ENCODE measurements at places on chromosomes 3 and 15. TPM values are rescaled to one million over a fixed set of nuclear protein-coding genes. Genes with fewer than 3 reads are reported as not detected.

- no peak for DNase-seq
Observed at GRCh38 chr3:134381076-134381475, 6.8 kb upstream of the AMOTL2 start.

- DNase-seq, result no peak
Observed at GRCh38 chr15:52360229-52361203, 64.9 kb upstream of the MYO5C start.

- DNase-seq, result no peak
Observed at GRCh38 chr3:58173669-58174398, 36.9 kb downstream of the DNASE1L3 start.

- DNase-seq, result no peak
Observed at GRCh38 chr3:159250961-159251360, 449.1 kb downstream of the MFSD1 start.

DNA sequence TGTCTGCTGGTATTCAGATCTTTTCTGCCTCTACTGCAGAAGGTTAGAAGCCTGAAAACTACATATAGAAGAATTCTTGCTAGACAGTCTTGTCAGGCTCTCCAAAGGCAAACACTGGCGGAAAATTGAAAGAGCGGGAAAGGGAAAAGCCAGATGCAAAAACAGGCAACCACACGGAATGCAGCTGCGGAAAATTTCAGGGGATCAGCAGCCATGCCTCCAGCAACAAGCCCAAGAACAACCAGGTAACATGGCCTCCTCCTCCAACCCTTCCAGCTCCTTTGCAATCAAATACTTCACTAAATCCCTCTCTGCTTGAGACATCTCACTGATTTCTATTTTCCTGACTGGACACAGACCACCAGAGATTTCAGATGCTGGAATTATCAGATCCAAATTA is 9.6 kb downstream of the UBP1 start:
- DNase-seq, result no peak

GRCh38 chr15:41695750-41696436 is 35.7 kb downstream of the MGA start:
- DNase-seq, result peak; percentile 18

DNA sequence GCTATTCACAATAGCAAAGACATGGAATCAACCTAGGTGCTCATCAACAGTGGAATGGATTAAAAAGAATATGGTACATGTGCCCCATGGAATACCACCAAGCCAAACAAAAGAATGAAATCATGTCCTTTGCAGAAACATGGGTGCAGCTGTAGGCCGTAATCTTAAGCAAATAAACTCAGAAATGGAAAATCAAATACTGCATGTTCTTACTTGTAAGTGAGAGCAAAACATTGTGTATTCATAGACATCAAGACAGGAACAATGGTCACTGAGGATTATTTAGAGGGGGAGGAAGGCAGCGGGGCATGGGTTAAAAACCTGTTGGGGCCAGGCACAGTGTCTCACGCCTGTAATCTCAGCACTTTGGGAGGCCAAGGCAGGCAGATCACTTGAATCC is 304.7 kb upstream of the ROBO2 start:
- DNase-seq, result no peak

GRCh38 chr3:36852071-36852470 is 87.7 kb upstream of the DCLK3 start:
- DNase-seq, result no peak

DNA sequence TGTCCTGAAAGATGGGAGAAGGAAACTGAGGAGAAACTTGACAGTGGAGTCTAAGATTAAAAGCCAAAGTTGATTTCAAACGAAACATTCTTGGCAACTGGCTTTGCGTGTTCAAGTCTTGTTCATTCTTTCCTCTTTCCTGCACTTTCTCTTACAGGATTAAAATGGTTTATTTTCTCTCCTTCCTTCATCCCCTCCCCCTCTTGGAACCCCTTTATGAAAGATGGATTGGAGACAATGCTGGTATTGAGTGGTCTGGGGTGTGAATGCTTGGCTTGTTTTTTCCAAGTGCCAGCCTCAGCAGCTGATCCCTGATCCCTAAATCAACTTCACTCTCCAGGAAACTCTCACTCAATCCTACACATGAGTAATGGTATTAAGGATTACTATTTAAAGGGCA is 703 bp upstream of the LSAMP start:
- no peak for DNase-seq

- no peak for DNase-seq
Observed at GRCh38 chr3:4525560-4526223, 32.5 kb downstream of the ITPR1 start.

DNA sequence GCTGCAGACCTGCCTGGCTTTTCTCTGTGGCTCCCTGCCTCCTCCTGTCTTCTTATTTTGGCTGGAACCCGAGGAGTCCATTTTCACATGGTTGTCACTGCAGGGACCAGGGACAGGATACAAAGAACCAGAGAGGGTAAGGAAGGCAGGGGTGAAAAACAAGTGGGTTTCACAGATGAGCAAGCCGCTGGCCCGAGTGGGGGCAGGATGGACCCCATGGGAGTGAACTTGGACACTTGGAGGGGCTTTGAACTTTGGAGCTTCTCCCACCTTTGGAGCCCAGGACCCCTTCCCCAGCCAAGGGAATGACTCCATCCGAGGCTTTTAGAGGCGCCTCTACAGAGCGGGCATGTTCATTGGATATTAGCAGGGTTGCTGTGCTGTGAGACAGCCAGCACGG is 26.9 kb upstream of the ADCY5 start:
- no peak for DNase-seq

DNA sequence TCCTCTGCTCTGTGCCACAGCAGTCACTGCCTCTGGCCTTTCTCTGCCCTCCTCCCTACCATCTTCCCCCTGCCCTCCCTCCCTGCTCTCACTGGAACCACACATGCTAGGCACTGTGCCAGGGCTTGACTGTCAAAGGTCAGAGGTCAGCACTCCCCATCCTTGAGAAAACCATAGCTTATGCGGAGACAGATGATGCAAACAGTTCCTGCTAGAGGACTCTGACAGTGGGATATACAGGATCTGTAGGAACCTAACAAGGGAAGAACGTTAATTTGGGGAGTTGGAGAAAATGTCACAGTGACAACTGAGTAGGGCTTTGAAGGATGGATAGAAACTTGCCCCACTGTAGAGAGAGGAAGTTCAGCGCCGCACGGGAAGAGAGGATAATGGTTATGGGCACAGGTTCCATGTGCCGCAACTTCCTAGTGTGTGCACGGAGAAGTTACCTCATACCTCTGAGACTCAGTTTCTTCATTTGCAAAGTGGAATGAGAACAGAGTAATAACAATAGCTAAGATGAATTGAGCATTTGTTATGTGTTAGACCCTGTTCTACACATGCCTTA is 29.3 kb upstream of the XYLB start:
- DNase-seq, result no peak

- DNase-seq, result peak; percentile 39
Observed at GRCh38 chr3:49841126-49841696, 15.2 kb downstream of the TRAIP start.

DNA sequence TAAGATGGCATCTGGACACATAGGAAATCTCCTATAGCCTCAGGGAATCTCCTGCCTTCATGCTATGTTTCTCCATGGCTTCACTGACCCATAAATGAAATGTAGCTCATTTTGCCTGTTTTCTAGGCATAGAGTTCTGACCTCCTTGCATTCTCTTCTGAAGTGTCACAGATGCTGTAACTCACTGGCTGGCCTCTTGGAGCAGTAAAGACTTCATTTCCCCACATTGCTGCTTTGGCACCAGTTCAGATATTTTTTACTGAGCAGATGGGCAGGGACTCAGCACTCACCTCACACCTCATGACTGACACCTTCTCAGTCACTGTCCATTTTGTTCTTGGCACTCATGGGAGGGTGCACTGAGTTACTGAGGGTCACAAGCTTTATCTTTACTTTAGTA is 286.7 kb upstream of the TGFBR2 start:
- DNase-seq, result no peak

GRCh38 chr3:16741890-16742289 is 136.7 kb upstream of the DAZL start:
- DNase-seq, result no peak

DNA sequence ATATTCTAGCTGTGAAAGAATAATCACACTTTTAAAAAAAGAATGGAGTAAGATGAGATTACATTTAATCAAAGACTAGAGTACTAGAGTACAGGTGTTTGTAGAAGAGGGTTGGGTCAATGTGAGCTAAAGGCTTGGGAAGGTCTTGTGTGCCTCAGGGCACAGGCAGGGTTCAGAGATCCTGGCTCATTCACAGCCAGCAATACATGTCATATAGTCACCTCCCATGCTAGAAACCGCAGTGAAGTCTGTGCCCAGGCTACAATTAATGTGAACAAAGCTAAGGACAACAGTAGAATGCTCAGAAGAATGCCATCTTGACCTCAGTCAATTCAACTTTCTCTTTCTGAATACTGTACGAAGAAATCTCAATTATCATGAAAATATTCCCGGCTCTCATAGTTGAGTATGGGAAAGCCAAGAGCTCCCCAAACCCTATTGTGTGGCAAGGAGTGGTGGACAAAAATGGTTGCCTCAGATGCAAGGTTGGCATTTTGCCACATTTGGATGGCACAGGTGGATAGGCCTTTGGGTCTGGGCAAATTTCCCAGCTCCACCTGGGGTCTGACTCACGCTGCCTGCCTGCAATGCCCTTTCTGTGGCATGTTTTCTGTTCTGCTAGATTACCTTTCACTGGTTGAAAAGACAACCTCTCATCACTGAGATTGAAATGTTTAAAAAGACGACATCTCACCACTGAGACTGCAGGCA is 70.2 kb downstream of the NMD3 start:
- no peak for DNase-seq

- no peak for DNase-seq
Observed at GRCh38 chr15:76353903-76354302, 17.3 kb downstream of the ISL2 start.

GRCh38 chr3:100032243-100032642 is 82.1 kb downstream of the FILIP1L start:
- no peak for DNase-seq

- no peak for DNase-seq
Observed at GRCh38 chr3:142705198-142705597, 18.6 kb upstream of the TRPC1 start.

DNA sequence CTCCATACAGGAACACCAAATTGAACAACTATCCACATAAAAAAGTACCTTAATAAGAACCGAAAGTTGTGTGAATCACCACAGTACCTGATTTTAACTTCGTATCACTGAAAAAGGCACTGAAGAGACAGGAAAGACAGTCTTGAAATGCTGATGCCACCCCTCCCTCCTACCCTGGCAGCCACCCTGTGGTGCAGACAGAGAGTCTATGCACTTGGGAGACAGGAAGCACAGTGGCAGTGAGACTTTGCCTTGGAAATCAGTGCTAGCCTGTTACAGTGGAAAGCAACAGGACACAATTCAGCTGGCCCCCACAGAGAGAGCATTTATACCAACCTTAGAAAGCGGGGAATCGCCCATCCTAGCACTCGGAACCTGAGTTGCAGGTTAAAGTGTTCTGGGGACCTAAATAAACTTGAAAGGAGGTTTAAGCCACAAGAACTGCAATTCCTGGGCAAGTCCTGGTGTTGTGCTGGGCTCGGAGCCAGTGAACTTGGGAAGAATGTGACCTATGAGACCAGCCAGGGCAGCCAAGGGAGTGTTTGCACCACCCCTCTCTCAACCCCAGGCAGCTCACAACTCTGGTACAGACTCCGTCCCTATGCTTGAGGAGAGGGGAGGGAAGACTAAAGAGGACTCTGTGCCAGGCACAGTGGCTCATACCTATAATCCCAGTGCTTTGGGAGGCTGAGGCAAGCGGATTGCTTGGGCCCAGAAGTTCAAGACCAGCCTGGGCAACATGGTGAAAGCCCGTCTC is 240.1 kb downstream of the ISL2 start:
- no peak for DNase-seq

- no peak for DNase-seq
Observed at GRCh38 chr3:143063018-143063417, 56.6 kb upstream of the CHST2 start.

DNA sequence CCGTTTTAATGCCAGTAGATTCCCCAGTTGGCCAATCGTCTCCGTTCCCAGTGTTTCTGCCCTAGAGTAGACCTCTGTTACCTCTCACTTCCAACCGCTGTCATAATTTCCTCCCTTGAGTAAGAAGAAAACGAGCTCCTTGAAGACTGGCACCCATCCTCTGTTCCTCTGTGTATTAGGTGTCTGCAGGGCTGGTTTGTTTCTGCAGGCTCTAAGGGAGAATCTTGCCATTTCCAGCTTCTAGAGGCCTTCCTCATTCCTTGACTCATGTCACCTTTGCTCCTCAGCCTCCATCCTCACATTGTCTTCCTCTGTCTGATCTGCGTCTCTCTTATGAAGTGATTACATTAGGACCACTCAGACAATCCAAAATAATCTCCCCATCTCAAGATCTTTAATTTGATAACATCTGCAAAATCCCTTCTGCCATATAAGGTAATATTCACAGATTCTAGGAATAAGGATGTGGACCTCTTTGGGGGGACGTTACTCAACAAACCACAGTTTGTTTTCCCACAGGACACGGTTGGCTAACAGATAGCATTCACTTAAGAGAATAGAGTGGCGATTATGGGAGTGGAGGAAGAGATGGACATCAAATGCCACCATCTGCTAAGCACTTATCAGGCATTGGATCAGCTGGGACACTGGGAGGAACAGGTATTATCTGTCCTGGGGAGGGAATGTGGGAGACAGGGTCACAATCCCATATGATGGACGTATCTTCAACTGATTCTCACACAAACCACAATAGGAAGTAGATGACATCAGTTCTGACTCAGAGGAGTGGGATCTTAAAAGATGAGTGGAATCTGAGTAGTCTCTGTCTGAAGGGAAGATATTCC is 17.1 kb downstream of the ARHGAP31 start:
- DNase-seq, result no peak

GRCh38 chr3:30495172-30496065 is 111.0 kb upstream of the TGFBR2 start:
- no peak for DNase-seq

The CRYGS gene
- 5.1 TPM for total RNA-seq

The MST1R gene
- 0.88 TPM for total RNA-seq

The METTL6 gene
- total RNA-seq, result 42.9 TPM

The TM4SF1 gene
- total RNA-seq, result 106 TPM

The MORF4L1 gene
- 468 TPM for total RNA-seq

The CD96 gene
- total RNA-seq, result 0.28 TPM

The GPR149 gene
- total RNA-seq, result 12.7 TPM

The PLA1A gene
- 1.9 TPM for total RNA-seq

The KIF15 gene
- total RNA-seq, result 14.0 TPM

The TMEM207 gene
- not detected for total RNA-seq

The HYAL3 gene
- total RNA-seq, result 4.2 TPM

The B3GNT5 gene
- 23.4 TPM for total RNA-seq

Data from spinal cord (tissue), 10 donors.